GM12878 (cell line): ENCODE measurements at places on chromosomes 16 and 17. TPM values are rescaled to one million over a fixed set of nuclear protein-coding genes. Genes with fewer than 3 reads are reported as not detected.

The ARL5C gene
- total RNA-seq: not detected in 2 replicates

The HID1 gene
- total RNA-seq: 0.37 and 0.77 TPM in 2 replicates

The CMTM3 gene
- total RNA-seq: 31.5 and 35.5 TPM in 2 replicates

The MAPT gene
- 0.03 TPM in 1 of 2 replicates, not detected in the other for total RNA-seq

The SSTR5 gene
- not detected in 2 replicates for total RNA-seq

The TPSB2 gene
- 0.19 TPM in 1 of 2 replicates, not detected in the other for total RNA-seq

The RBFOX1 gene
- total RNA-seq: not detected in 2 replicates

The CCDC154 gene
- 0.21 and 0.26 TPM in 2 replicates for total RNA-seq

The SYT17 gene
- total RNA-seq: 3.8 and 4.0 TPM in 2 replicates

The SPATA33 gene
- 11.1 and 12.1 TPM in 2 replicates for total RNA-seq

DNA sequence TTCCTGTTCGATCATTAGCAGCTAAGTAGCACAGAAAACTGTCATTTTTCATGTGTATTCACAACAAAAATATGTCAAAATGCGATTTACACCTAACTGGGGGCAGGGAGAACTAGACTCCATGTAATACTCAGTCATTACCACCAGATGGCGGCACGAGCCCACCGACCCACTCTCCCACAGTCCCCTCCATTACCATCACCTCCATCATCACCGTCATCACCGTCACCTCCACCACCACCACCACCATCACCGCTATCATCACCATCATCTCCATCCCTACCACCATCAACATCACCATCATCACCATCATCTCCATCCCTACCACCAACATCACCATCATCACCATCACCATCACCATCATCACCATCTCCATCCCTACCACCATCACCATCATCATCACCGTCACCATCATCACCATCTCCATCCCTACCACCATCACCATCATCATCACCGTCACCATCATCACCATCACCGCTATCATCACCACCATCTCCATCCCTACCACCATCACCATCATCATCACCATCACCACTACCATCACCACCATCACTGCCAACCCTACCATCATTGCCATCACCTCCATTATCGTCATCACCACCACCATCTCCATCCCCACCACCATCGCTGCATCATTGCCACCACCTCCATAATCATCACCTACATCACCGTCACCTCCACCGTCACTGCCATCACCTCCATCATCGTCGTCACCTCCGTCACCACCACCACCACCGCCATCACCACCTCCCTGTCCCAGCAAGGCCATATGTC, 14.4 kb downstream of the NDUFAF8 start:
- DNase-seq: no peak

DNA sequence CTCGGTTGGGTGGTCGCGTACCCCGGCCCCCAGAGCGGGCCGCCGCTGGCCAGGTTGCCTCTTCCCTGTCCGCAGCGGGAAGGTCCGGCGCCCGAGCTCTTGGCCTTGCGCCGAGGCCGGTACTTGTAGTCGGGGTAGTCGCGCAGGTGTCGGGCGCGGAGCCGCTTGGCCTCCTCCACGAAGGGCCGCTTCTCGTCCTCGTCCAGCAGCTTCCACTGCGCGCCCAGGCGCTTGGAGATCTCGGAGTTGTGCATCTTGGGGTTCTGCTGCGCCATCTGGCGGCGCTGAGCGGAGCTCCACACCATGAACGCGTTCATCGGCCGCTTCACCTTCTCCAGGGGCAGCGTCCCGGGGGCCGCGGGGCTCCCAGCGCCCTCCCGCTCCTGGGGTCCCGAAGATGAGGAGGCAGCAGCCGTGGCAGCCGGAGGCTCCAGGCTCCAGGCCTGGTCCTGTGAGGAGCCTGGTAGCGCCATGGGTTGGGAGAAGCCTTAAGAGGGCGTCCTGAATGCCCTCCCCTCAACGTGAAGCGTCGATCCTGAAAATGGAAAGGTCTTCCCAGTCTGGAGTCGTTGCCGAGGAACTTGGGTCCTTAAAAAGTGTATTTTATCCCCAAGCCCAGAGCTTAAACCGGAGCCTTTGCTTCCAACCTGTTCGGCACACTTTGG, 558 bp downstream of the SOX15 start:
- DNase-seq: no peak

DNA sequence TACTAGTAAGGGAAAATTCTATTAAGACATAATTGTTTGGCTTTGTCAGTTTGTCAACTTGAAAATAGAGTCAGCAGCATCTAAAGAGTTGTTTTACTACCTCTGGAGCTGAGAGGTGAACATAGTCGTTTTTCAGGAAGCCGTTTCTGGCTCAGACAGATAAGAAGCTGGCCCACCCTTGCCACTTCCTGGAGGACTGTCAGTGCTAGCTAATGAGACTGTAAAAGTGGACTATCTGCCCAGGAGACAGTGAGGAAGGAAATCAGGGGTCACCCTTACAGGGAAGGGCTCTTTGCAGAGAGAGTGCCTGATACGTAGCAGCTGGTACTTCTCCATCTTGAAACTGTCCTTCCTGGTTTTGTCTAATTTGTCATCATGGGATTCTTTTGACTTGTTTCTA, 328.7 kb downstream of the WWOX start:
- DNase-seq: no peak

GRCh38 chr17:55411463-55411855, 10.2 kb downstream of the MMD start:
- DNase-seq: no peak

GRCh38 chr16:69114346-69114975, 9.0 kb downstream of the HAS3 start:
- DNase-seq: no peak

DNA sequence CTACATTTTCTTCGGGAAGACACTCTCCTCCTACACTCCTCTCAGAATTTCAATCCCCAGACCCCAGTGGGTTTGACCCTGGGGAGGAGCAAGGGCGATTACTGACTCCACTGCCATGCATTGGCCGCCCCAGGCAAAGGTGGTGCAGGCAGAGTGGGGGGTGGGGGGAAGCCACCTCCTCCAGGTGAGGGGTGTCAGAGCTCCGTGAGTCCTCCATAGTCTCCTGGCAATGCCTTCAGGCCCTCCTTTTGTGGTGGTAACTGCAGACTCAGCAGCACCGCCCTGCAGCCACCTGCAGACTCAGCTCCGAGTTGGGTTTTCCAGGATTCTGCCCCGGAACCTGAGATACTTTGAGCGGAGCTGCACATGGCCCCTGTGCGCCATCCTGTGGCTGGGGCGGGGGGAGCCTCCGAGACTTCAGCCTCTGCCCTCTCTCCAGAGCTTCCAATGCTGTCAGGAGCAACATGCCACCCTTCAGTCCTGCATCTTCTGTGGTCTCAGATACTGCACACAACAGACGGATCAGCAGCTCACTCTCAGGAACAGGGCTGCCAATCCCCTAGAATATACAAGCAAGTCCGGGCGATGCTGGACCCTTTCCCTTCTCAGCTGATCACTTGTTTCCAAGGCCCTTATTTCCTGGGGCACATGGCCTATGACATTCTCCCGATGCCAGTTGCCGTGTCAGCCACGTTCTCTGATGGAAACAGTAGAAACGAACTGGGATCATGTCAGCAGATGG, 2.4 kb upstream of the SLC47A2 start:
- DNase-seq: no peak

DNA sequence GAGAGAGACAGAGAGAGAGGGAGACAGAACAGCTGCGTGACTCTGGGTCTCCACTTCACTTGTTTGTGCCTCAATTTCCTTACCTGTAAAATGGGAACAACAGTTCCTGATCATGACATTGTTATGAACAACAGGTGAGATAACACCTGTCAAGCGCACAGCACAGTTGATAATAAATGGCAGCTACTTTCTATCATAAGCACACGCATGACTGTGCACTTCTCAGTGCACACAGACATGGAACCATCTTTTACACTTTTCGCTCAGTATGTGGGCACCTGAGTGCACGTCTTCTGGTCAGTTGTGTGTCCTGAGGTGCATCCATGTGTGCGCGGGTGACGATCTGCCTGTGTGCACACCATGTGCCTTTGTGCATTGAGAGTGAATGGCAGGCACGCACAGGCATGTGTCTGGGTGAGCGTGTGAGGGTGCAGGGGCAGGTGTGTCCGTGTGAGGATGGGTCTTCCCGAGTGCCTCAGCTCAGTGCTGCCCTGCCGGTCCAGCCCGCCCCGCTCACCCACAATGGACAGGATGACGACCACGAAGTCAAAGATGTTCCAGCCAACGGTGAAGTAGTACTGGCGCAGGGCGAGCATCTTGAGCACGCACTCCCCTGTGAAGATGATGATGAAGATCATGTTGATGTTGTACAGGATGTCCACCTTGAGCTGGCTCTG, 10.3 kb upstream of the CD79B start:
- DNase-seq: no peak

- no peak for DNase-seq
These were observed at the start of gene CCL1 for GRCh38 chr17:34363183-34363661. Gene CCL1, minus strand, starts transcription at chr17:34363233. Its CDS starts 72 bp downstream, at chr17:34363161.

DNA sequence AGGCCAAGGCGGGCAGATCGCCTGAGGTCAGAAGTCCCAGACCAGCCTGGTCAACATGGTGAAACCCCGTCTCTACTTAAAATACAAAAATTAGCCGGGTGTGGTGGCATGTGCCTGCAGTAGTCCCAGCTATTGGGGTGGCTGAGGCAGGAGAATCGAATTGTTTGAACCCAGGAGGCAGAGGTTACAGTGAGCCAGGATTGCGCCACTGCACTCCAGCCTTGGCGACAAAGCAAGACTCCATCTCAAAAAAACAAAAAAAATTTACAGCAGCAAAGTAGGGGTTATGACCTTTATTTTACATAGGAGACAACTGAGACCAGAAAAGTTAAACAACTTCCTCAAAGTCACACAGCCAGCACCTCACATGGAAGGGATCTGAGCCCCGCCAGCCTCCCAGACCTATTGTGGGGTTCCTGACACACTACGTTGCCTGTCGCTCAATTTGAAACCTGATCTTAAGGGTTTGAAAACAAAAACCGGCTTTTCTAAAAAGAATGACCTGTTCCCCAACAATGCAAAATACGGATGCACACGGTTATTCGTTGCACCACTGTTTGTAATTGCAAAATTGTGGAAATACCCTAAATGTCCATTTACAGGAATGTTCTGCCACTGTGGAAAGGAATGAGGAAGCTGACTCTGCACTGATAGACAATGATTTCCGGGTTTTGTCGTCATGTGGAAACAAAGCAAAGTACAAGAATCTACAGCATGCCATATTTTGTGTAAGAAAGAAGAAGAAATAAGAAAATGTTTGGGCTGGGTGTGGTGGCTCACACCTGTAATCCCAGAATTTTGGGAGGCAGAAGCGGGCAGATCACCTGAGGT, 77.2 kb downstream of the CNGB1 start:
- no peak for DNase-seq

GRCh38 chr17:6677158-6677831, 25.7 kb downstream of the C17orf100 start:
- no peak for DNase-seq

DNA sequence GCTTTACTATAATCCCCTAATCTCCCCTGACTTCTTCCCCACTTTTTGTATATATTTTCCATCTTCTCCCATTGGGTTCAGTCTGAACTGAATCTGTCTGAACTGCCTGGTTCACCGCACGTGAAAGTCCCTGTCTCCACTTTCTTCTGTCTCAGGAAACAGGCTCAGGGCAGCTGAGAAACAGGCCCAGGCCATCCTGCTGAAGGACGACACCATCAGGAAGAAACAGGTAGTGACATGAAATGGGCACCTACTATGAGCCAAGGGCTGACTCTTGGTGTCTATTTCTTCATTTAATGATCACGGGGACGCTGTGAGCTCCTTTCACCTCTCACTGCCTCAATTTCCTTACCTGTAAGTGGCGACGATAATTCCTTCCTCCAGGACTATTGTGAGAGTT, 90.5 kb upstream of the HSBP1 start:
- DNase-seq: no peak

DNA sequence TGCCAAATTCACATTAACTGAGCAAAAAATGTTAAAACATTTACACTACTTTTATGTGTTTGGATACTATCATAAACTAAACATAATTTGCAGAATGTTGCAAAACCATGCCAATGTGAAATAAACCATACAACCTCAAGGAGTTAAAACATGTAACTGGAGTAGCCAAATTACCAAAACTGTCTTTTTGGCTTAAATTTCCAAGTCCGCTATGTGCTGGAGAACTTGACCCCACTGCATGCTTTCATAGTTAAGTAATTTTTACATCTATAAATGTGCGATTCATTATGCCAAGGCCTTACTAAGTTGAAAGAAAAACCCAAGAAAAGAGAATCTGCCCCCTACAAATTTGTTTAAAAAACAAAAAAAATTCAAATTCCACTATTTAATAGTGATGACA, 28.2 kb downstream of the BRD7 start:
- no peak for DNase-seq

DNA sequence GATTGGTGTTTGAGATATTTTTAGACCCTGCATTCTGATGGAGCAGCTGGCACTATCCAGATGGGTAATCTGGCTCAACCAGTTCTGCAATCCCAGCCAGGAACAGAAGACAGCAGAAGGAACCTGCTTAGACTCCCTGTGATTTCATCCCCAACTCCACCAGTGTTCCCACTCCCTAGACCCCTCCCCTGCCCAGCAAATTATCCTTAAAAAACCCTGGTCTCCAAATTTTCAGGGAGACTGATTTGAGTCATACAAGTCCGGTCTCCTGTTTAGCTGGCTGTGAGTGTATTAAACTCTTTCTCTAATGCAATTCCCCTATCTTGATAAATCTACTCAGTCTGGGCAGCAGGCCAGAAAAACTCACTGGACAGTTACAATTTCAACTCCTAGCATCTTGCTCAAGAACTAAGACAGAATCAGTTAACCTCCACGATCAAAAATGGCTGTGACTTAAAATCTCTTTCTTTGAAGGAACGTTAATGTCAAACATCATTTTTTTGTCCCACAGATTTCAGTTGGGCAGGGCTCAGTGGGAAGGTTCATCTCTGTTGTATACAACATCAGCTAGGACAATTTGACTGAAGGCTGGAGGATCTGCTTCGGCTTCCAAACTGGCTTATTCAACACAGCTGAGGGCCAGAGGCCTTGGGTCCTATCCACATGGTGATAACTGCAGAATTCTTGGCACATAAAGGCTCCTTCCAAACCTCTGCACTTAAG, 4.9 kb upstream of the RBL2 start:
- DNase-seq: no peak

GRCh38 chr17:82367724-82368524, 3.6 kb upstream of the UTS2R start:
- DNase-seq: no peak

DNA sequence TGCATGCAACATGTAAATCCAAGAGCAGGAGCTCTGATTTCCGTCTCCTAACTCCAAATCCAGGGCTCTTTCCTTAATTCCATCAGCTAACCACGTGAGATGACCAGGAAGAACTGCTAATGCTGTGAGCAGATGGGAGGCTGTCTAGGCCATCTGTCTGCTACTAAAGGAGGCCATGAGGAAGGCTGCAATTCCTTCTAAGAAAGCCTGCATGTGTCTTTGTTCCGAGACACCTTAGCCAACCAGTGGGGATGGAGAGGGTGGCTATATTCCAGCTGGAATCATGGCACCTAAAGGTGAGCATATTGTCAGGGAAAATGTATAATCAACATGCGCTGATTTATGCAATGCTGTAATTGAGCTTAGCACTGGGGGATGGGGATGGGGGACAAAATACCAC, 267.2 kb upstream of the CDH5 start:
- DNase-seq: no peak

- no peak for DNase-seq
These were observed 8.3 kb downstream of the EFCAB5 start for GRCh38 chr17:29949696-29950095.

GRCh38 chr17:78014646-78015045, 56.1 kb downstream of the TNRC6C start:
- no peak for DNase-seq

- no peak for DNase-seq
These were observed 3.5 kb downstream of the FOXJ1 start for GRCh38 chr17:76137351-76138233.

GRCh38 chr17:42674755-42675347, 1.9 kb downstream of the PLEKHH3 start:
- DNase-seq: no peak
